ENCODE measurements at places on chromosomes 7 and 10. TPM values are rescaled to one million over a fixed set of nuclear protein-coding genes. Genes with fewer than 3 reads are reported as not detected.

GRCh38 chr10:75586814-75587213 is 155.4 kb downstream of the LRMDA start:
- no peak for DNase-seq

GRCh38 chr10:96655461-96656197 is 64.7 kb downstream of the PIK3AP1 start:
- DNase-seq = no peak

GRCh38 chr7:68348401-68348800 is 1249.9 kb upstream of the AUTS2 start:
- no peak for DNase-seq

DNA sequence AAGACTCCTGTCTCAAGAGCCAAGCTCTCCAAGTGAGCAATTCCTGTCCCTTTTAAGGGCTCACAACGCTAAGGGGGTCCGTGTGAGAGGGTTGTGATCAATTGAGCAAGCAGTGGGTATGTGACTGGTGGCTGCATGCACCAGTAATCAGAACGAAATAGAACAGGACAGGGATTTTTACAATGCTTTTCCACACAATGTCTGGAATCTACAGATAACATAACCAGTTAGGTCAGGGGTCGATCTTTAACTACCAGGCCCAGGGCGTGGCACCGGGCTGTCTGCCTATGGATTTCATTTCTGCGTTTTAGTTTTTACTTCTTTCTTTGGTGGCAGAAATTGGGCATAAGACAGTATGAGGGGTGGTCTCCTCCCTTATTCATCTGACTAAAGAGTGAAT is 54.9 kb upstream of the SP4 start:
- DNase-seq = no peak

- no peak for DNase-seq
Measured at GRCh38 chr7:47979832-47980181, 392 bp upstream of the HUS1 start.

DNA sequence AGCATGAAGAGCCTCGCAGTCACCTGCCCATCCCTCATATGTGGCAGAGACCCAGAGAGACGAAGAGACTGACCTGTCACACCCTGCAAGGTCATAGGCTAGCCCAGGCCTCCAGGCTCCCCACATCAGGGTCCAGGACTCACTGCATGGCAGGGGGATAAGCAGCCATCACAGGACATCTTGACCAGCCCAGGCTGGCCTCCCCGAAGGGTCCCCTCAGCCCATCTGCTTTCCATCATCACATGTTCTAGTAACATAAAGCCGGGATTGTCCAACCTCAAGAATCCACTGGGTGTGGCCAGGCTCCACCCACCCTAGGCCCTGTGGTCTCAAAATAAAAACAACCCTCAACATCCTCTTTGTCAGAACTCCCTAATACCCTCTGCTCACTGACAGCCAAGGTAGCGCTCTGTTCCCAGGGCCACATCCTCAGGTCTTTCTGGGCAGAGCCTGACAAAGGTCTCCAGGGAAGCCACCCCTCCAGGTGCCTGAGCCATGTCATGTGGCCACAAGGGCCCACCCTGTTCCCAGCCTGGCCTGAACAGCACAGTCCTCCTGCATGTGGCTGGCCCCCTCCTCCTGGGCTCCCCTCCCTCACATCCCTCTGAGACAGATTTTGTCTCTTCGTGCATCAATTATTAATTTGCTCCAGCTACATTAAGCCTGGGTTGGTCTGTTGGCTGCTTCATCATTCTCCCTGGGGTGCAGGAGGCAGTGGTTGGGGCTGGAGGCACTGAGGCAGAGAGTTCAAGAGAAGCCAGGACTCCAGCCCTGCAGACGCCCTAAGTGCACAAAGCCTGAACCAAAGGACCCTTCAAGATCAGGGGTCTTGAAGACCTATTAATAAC is 131.8 kb upstream of the UNC5B start:
- DNase-seq = no peak

CPA1 gene
- not detected for total RNA-seq

NKX2-3 gene
- 0.36 TPM for total RNA-seq

ICA1 gene
- total RNA-seq = 61.8 TPM

TNRC18 gene
- total RNA-seq = 32.5 TPM
